ENCODE measurements at places on chromosomes 13 and 19.

DNA sequence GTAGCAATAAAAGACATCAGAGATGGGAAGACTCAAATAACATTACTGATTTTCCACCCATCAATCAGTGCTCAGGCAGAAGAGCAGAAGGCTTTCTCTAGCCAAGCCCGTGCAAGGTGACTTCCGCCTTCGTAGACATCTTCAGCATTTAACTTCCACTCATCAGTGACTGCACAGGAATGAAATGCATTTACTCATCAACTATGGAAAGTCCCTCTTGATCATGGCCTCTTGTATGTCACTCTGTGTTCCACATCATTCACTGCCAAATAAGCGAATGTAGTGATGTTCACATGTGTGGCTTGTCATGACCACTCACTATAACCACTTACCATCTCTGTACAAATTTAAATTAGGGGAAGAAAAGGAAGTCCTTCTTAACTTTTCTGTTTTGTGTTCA, 49.4 kb downstream of the SACS start:
- no peak for DNase-seq

- DNase-seq: no peak
Observed at GRCh38 chr13:90889906-90890834, 457.3 kb upstream of the MIR17HG start.

- no peak for DNase-seq
Observed at GRCh38 chr13:78060966-78061365, 142.3 kb upstream of the EDNRB start.

- no peak for DNase-seq
Observed at GRCh38 chr13:113057084-113057483, 48.5 kb upstream of the F7 start.

All from stimulated activated CD8-positive, alpha-beta memory T cell treated with anti-CD3 and anti-CD28 coated beads, Interleukin-7, amount 100 ng/mL, for 24 hours (primary cell).